ENCODE measurements at places on chromosomes 7 and 10.
A peak's percentile ranks its signal among the peaks of the same experiment; 100 is the strongest.

DNA sequence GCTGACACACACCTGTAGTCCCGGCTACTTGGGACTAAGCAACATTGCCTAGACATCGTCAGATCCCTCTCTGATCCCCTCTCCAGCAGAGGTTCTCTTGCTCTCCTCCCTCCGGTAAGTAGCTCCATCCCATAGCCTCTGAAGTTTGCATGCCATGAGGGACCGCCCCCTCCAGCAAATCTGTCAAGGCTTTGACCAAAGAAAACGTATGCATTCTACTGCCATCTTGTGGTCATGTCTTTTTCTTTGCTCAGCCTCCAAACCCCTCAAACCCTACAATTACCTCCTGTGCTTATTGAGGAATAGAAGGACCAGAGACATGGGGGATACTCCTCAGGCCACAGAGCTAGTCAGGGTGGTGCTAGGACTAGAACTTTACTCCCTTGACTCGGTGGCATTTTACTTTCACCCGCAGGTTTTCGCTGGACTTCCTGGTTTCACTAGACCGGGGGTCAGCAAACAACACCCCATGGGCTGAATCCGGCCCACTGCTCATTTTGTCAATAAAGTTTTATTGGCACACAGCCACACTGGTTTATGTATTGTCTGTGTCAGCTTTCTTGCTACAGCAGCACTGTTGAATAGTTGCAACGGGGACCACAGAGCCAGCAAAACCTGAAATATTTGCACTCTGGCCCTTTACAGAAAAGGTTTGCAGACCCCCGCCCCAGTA, 202.6 kb upstream of the FOXK1 start:
- peak; percentile 4 for DNase-seq

DNA sequence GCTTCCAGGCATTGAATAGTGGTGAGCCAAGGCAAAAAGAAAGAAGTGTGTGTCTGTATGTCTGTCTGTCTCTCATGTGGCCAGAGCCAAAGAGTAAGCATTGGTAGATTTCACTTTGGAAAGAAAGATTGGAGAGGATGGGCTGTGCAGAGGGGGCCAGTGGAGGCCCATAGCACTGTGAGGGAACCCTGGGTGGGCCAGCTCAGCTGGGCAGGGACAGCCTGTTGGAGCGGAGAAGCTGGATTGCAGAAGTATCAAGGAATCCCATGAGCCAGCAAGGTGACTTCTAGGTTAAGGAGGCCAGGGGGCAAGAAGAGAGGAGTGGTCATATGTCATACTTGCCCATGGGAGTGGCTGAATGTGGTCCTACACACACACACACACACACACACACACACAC, 1.5 kb upstream of the GRID1 start:
- no peak for DNase-seq

DNA sequence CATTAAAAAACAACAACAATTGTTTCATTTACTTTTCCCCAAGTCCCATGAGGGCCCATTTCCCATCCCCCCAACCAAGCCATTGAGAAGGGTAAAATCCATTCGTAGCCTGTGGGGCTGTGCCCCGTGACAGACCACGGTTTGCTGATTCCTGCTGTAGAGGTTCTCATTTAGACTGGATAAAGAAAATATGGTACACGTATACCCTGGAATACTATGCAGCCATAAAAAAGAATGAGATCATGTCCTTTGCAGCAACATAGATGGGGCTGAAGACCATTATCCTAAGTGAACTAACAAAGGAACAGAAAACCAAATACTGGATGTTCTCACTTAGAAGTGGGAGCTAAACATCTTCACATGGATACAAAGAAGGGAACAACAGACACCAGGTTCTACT, 44.9 kb downstream of the ZNF783 start:
- no peak for DNase-seq

DNA sequence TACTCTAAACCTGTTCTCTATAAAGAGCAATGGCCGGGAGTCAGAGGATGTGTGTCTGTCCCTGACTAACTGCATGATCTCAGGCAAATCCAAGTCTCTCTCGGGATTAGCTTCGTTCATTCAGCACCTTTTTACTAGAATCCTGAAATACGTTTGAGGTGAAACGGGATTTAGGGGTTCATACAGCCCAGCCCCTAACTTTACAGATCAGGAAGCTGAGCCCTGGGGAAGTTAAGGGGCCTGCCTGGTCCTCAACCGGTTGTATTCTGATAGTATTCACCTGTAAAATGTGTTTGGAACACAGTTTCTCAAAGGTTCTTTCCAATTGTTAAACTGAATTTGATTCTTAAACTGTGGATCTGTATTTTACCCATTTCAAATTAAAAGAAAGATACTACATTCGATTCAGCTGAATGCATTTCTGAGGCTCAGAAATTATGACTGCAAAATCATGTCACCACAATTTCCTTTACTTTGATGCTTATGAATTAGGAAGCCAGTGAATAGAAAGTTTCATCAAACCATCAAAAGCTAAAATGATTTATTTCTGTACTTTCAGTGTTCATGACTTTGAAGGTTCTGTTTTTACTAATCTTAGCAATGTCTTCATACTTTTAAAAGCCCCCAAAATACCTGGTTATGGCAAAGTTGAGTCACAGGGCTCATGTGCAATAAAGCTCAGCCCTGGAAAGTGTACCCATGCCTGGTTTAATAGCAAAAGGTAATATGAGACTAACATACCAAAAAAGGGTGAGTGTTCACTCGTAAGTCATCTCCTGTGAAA, 28.9 kb upstream of the EZH2 start:
- DNase-seq = no peak

DNA sequence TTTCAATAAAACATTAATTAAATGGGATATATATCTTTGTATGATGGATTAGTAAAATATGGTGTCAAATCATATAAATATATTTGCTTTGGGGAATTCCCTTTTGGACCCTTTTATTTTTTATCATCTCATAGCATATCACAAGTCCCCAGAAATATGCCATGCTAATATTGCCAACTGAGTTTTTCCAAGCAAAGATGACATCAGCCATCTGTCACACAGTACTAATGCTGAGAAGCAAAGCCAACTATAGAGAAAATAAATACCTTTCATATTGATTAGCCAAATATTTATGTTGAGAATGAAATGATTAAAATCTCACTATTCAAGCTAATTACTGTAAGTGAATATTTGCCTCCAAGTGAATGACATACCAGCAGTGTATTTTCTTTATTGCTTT, 575.3 kb downstream of the ETV1 start:
- DNase-seq = no peak

GRCh38 chr10:124563320-124564040, 101.9 kb downstream of the LHPP start:
- no peak for DNase-seq

Measured in DMS79 treated with DMSO at 0.1 percent for 48 hours (cell line).